ENCODE measurements at places on chromosomes 12 and 14.

DNA sequence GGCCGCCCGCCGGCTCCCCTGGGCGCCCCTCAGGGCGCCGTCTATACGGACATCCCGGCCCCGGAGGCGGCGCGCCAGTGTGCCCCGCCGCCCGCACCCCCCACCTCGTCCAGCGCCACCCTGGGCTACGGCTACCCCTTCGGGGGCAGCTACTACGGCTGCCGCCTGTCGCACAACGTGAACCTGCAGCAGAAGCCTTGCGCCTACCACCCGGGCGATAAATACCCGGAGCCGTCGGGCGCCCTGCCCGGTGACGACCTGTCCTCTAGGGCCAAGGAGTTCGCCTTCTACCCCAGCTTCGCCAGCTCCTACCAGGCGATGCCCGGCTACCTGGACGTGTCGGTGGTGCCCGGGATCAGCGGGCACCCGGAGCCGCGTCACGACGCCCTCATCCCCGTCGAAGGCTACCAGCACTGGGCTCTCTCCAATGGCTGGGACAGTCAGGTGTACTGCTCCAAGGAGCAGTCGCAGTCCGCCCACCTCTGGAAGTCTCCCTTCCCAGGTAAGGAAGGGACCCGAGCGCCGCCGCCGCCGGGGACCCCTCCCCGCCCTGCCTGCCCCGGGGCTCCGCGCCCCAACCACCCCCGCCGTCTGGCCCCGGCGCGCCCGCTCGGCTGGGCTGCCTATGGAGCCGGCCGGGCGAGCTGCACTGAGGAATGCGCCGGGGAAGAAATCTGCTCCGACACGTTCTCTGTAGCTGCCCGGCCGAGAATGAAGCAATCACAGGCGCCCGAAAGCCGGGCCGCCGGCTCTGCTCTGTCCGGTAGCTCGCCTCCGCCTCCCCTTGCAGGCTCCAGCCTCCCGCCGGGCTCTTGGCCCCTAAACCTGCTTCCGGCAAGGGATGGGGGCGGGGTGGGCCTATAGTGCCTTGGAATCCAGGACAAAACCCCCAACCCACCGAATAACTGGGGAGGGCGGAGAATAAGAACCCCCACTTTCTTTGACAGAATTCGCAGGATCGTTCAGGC lies 794 bp downstream of the HOXC13 start:
- DNase-seq: no peak

DNA sequence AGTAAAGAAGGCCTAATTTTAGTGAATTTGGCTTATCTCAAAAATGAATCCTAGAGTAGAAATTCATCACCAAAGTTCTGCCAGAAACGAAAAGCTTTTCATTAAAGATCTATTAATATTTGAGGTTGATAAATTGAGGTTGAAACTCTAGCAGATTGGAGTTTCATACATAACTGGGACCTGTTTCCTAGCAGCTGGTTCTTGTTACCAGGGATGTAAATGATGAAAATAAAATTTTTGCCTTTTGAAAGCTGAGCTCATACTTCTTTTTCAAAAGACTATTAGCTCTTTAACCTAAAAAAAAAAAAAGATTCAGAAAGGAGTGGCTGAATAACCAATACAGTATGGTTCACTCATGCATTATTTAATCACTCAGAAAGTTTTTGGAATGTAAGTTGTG lies 98.3 kb downstream of the PTGER2 start:
- DNase-seq: no peak

- no peak for DNase-seq
These were observed 26.9 kb downstream of the DDX47 start for GRCh38 chr12:12839873-12840579.

DNA sequence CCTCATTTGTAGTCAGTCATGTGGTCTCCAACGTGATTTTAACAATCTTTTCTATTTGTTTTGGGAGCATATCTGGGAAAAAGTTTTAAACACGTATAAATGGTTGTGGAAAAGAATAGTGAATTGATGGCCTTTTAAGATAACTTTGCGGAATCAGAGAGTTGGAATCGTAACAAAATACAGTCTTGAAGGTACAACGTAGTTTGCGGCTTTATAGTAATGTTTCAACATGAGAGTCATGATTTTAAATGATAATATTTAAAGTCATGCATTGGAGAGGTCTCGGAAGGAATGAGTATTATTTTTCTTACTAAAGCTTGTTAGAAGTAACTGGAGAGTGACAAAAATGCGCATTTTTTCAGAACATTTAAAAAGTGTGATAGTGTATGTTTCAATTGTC lies 1.6 kb downstream of the AEBP2 start:
- no peak for DNase-seq

All from NCI-H2171 (cell line).